Activated CD4-positive, alpha-beta T cell treated with anti-CD3 and anti-CD28 coated beads for 36 hours (primary cell): ENCODE measurements at places on chromosomes 2 and 18.
A peak's percentile ranks its signal among the peaks of the same experiment; 100 is the strongest.

DNA sequence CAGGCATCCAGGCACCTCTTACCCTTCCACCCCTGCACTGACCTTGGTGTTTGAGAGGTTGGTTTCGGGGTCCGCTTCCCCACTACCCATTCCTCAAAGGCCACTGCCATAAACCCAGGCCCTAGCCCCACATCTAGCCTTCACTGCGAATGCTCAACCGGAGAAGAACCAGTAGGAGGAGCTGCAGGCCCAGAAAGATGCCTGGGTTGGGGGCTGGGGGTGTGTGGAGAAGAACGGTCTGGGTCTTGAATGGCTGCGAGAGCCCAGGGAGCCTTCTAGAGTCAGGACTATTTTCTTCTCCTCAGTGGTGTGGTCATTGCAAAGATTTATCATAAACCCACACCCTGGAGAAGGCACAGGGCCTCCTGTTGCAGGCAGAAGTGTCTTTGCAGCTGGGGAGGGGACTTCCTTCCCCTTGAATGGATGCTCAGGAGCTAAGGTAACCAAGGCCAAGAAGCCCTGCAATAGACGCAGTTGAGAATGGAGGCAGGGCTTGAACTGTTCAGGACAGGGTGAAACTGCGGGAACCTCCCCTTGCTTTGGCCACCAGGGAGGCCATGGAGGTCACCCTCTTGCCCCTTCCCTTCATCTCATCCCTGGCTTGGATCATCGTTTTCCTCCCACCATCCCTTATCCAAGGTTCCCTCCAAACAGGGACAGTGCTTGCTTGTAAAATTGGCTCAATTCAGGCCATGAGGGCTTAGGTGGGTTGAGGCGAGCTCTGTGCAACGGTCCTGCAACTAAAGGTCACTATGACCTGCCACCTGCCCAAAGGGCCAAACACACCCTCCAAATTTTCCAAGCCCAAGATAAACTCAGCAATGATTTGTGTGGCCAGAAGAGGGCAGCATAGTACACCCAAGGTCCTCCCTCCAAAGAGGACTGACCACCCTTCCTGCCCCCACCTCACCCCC lies 20.9 kb downstream of the THNSL2 start:
- peak; percentile 48 for DNase-seq

GRCh38 chr18:55559739-55560138 lies 28.3 kb downstream of the TCF4 start:
- no peak for DNase-seq

GRCh38 chr2:18219676-18220075 lies 340.8 kb downstream of the RDH14 start:
- no peak for DNase-seq

DNA sequence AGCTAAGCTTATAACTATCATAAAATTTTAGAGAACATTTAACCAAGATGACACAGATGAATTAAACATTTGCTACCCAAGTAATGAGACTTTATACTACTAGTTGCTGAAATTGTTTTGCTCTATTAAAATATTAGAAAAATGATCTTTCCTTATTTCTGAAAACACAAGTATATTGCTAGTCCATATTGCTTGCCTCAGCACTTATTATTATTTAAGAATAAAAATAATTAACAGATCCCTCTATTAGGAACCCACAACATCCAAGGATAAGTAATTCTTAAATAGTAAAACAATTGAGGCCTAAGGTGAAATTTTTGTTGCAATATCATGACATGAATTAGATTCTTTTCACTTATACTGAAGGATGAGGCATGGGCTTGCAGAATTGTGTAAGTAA lies 65.2 kb downstream of the CCDC148 start:
- no peak for DNase-seq

GRCh38 chr2:51758081-51758480 lies 726.1 kb upstream of the NRXN1 start:
- DNase-seq: no peak

DNA sequence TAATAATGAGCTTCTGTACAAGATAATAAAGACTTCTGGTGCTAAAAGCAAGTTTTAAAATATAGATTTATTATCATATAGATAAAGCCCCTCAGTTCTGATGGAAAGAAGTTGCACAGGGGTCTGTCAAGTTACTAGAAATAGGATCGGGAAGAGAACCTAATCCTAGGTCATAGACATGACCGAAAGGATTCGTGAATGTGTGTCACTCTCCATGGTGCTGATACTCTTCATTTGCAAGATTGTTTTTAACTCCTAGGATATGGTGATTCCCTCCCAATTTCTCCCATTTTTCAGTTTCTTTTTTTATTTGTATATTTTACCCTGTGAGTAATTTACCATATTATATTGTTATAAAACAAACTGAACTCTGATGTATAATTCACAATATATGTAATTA lies 58.9 kb upstream of the CTNNA2 start:
- no peak for DNase-seq

- no peak for DNase-seq
Observed at GRCh38 chr2:128732976-128733431, 414.3 kb upstream of the HS6ST1 start.

DNA sequence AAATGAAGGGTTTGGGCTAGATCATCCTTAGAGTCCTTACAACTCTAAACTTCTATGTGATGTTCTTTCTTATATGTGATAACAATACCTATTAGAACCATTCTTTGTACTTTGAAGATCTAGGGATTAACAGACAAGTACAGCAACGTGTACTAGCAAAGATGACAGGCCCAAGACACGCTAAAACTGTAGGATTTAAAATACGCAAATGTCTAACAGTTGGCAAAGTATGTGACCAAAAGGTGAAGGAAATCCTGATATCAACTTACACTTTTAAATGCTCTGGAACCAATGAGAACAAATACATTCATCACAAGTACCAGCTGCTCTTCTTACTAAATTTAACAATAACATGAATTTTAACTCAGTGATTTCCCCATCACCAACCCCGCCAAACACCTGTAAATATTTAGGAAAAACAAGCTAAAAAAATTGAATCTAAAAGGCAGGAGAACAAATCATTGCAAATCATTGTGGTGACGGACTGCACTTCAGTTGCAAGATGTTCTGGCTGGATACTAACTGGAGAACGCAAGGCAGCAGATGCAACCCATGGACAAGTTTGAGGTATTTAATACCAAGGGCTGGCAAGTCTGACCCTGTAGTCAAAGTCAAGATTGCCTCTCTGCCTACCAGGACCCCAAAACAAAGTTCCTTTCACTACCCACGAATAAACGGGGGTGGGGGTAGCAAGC lies 1.4 kb downstream of the ANKRD44 start:
- DNase-seq: no peak

DNA sequence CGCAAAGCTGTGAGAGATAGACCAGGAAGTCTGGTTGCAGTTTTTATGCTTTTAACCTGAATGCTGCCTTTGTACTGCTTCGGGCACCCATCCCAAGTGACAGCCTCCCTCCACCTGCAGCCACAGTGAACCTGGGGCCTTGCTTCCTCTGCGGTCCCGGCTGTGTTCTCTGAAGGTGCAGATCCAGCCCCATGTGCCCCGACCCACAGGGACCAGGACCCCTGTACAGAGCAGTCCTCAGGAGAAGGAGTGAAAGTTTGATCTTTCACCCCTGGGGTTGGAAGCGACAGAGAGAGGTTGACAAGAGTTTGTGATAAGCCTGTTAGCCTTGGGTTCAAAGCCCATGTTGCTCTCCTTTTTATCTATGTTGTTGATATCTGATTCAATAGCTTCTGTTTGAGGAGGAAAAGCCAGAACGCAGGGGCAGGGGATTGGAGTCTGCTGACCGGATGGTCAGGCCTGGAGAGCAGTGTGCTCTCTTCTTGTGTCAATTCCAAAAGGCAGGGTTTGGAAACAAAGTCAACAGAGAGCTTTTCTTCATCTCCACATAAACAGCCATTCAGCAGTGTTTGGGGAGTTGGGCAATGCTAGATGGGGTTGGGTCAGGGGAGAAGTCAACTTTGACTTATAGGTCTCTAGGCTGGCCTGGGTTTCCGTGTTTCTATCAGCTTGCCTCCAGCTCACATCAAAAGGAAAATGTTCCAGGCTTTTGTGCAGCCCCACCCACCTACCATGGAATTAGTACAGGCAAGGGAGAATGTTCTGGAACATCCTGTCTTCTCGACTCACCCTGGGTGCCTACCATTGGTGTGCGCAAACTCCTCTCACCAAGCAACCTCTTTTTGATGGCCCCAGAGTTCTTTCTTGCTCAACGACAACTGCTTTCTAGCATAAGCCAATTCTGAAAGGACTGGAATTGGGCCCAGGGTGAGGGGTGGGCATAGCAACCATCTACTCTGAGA lies 214.9 kb downstream of the ALPK2 start:
- DNase-seq: no peak

GRCh38 chr18:23871410-23871809 lies 143.1 kb upstream of the TTC39C start:
- DNase-seq: peak; percentile 63

DNA sequence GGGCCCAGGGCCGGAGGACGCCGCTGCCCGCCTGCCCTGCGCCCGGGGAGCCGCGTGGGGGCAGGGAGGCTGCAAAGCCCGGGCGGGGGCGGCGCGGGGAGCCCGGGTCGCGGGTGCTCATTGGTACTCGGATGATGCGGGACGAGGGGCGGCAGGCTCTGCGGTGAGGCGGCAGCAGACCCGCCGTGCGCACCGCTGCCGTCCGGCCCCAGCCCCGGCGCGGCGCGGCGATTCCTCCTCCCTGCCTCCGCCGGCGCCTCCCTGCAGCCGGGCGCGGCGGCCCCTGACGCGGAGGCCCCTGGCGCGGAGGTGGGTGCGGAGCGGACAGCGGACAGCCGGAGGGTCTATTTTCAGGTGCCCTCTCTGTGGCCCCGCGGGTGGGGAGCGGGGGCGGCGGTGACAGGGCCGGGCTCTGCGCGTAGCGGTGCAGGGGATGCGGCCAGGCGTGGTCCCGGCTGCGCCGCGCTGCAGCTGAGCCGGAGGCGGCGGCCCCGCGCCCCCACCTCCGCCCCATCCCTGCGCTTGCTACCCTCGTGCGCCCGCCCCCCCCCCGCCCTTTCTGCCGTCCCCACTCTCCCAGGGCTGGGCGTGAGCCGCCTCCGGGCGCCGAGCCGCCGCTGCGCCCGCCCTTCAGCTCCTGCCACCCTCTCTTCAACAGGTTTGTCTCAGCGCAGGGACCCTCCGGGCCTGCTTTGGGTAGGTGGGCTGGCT lies 640 bp downstream of the SPTBN1 start:
- DNase-seq: peak; percentile 33

GRCh38 chr18:63994783-63995399 lies 25.0 kb downstream of the SERPINB8 start:
- peak; percentile 56 for DNase-seq

DNA sequence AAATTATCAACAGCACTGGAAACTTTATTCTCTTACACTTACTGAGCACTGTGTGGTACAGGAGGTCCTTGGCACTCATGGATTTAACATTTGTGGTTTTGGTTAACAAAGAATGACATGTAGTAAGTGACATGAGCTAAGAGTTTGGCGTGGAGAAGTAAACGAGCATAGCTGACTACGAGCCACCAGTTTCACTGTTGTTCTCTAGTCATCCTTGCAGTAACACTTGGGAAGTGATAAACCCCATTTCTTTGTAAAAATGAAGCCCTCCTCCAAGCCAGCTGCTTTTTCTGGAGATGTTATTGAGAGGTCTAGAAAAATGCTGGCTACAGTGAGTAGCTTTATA lies 32.7 kb downstream of the QPCT start:
- peak; percentile 71 for DNase-seq

- DNase-seq: peak; percentile 59
Observed at GRCh38 chr2:101307950-101308431, 510 bp downstream of the RNF149 start.

DNA sequence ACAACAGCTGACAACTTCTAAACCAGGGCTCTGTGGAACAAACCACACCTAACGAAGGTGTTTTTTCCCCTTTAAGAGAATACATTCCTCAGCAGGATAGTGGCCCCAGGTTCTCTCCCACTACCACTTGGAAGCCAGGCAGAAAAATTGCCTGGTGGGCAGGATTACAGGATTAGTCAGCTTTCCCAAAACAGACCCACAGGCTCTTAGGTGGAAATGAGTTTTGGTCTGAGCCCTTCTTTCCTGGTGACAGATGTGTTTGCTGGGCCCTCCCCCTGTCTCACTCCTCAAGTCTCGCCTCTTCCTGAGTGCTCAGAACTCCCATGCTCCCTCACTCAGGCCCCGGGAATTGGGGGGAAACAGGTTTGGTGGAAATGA lies 139.4 kb upstream of the HAAO start:
- DNase-seq: no peak

DNA sequence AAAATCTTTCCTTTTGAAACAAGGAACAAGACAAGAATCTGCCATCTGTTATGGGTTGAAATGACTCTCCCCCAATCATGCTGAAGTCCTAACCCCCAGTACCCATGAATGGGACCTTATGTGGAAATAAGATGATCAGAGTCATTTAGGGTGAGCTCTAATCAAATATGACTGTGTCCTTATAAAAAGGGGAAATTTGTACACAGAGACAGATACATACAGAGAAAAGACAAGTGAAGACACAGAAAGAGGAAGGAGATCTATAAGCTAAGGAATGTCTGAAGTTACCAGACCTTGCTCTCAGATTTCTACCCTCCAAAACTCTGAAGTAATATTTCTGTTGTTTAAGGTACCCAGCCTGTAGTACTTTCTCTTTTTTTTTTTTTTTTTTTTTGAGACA lies 15.7 kb downstream of the TGFBRAP1 start:
- no peak for DNase-seq

GRCh38 chr2:20213651-20214565 lies 11.0 kb downstream of the SDC1 start:
- no peak for DNase-seq

- peak; percentile 63 for DNase-seq
Observed at GRCh38 chr2:317501-318424, 29.9 kb upstream of the ALKAL2 start.

DNA sequence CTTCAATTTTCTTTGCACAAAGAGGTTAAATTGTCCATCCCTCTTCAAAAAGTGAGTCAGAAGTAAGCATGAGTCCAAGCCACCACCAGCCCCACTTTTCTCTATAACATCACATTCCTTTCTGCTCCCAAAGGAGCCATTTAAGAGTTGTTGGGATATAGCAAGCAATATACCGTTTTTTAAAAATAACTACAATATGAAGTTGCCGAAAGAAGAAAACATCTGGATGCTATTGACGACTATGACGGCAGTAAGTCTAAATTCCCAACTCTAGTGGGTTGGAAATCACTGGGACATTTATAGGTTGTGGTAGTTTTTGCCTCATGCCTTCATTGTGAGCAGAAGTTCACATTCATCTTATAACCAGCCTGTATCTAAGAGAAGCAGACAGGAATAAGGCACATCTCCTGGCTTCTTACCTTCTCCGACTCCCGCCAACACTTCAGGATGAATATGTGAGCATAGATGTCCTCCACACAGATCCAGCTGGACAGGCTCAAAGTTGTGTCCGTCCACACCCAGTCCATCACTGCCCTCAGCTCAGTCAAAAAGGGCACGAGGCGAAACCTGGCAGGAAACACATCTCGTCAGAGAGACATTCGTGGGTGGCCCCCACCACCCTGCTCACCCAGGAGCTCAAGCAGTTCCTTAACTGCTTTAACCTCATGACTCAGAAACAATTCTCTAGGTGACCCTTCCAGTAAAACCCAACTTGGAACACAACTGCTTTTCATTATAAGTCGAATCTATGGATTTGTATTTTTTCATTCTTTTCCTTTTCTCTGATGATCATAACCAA lies 163.6 kb downstream of the NAPG start:
- DNase-seq: no peak

- no peak for DNase-seq
Observed at GRCh38 chr2:127638361-127639110, 7.4 kb upstream of the GPR17 start.
